ENCODE measurements at places on chromosomes 3 and 15.

- DNase-seq = no peak
Observed at GRCh38 chr3:63851287-63851686, 12.3 kb downstream of the THOC7 start.

DNA sequence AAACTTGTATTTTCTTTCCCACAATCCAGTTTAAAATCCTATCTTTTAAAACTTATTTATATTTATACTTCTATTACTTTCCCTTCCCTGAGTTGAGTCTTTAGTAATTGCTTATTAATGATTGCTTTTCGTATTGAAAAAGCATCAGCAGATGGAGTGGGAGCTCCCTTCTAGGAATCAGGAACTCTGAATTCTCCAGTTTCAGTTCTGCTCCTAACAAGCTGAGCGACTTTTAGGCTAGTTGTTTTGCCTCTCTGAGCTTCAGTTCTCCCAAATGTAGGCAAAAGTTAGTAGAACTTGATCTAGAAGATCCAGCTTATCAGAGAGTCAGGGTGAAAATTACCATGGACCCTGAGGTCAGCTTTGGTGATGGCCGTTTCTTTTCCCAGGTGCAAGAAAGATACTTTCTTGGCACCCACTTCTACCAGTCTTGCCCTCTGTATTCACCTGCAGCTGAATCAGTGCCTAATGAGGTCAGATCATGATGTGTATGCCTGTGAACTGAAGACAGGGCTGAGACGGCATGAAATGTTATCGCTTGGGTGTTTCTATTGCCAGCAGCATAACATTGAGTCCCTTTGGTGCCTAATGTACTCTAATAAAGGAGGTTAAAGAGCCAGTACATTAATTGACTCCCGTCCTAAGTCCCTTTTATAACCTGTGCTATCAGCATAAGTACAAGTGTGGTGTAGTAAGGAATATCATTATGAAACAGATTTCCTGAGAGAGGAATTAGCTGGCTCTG is 194.5 kb upstream of the TBC1D5 start:
- no peak for DNase-seq

DNA sequence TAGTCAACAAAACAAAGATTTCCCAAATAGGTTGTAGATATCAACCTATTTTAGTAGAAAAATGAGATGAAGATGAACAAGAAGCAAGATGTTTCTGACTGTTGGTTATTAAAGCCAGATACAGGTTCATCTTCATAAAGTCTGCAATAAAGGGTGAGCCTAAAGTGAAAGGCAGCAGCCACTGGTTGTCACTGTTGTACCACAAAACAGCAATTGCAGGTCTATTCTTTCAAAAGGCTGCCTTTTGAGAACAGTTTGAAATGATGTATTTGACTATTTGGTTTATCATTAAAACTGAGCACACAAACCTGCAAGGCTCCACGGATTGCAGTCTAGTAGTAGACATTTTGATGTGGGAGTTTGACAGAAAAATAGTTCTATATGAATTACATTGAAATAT is 543.4 kb downstream of the GBE1 start:
- DNase-seq = no peak

DNA sequence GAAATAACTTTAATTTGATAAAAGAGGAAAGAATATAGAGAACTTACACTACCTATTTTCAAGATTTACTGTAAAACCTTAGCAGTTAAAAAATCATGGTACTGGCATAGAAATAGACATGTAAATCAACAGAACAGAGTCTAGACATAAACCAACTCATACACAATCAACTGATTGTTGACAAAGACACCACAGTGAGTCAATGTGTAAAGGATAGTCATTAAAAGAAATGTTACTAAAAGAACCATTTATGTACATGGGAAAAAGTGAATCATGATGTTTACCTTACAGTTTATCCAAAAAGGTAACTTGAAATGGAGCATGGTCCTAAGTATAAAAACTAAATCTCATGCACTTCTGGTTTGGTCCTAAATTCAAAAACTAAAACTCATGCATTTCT is 847.4 kb downstream of the IGSF11 start:
- no peak for DNase-seq

GRCh38 chr3:176692966-176693785 is 504.1 kb downstream of the TBL1XR1 start:
- DNase-seq = no peak

Data from T-helper 9 cell (primary cell).